HFFc6 (cell line): ENCODE measurements at places on chromosomes 4 and X.

- H3K36me3 ChIP-seq, result no peaks in the 10 kb centered on the region
- no peak overlapping the region for H3K27ac ChIP-seq
- no peaks in the 10 kb centered on the region for H3K4me1 ChIP-seq
- H3K4me3 ChIP-seq, result no peak overlapping the region
- H3K27me3 ChIP-seq, result peaks cover 9% of the 10 kb centered on the region; the same call in 1 of the 2 replicates
Measured at GRCh38 chr4:74733756-74734155, 60.6 kb downstream of the BTC start.

DNA sequence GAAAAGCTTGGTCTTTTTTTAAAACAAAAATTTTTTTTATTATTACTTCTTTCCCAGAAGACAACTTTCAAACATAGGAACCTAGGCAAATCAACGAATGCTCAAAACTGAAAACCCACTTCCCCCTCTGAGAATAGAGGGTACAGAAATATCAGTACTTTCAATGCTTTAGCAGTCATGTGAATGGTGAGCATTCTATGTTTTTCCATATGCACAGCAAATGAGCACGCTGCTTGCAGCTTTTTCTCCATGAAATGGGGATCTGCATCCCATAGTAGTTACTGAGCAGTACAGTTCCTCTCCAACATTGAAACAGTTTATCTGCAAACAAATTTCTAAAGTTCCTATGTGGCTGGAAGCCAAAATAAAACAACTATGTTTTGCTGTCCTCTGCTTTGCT, 108.4 kb upstream of the BMP2K start:
- H3K27me3 ChIP-seq, result no peaks in the 10 kb centered on the region; the same call in 1 of the 2 replicates
- H3K27ac ChIP-seq, result no peak overlapping the region
- H3K4me1 ChIP-seq, result peaks cover 13% of the 10 kb centered on the region
- no peaks in the 10 kb centered on the region for H3K36me3 ChIP-seq

- H3K27me3 ChIP-seq, result no peaks in the 10 kb centered on the region
- H3K36me3 ChIP-seq, result no peaks in the 10 kb centered on the region; the same call in 1 of the 2 replicates
- H3K27ac ChIP-seq, result no peak overlapping the region
- no peak for DNase-seq
Measured at GRCh38 chr4:22873899-22874298, 181.2 kb downstream of the GBA3 start.

DNA sequence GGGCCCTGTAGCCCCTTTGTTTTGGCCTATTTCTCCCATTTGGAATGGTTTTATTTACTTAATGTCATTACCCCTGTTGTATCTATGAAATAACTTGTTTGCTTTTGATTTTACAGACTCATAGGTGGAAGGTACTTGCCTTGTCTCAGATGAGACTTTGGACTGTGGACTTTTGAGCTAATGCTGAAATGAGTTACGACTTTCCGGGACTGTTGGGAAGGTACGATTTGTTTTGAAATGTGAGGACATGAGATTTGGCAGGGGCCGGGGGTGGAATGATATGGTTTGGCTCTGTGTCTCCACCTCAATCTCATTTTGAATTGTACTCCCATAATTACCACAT, 39.4 kb downstream of the NLRP2B start:
- no peaks in the 10 kb centered on the region for H3K27me3 ChIP-seq
- no peaks in the 10 kb centered on the region; the same call in 1 of the 2 replicates for H3K36me3 ChIP-seq
- no peaks in the 10 kb centered on the region for H3K4me1 ChIP-seq
- no peak overlapping the region for H3K27ac ChIP-seq

DNA sequence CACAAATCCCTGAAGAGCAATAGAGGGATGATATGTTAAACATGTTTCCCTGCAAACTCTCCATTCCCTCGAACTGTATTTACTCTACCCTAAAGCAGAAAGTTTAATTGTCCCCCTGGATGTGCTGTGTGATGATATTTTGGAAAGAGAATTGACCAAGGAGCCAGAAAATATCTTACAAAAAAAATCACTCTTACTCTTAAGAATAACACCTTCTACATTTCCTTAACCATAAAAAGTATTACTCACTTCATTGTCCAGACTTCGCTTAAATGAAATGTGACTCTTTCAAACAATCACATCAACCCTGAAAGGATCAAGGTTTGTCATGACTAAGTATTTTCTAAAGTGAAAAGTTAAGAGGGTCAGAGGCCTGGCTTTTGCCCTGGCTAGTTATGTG, 49.0 kb upstream of the EGFL6 start:
- peaks cover 1% of the 10 kb centered on the region; the same call in 1 of the 2 replicates for H3K27me3 ChIP-seq
- no peak for DNase-seq
- H3K4me3 ChIP-seq, result no peak overlapping the region
- peaks cover 14% of the 10 kb centered on the region; the same call in 1 of the 2 replicates for H3K4me1 ChIP-seq
- H3K27ac ChIP-seq, result no peak overlapping the region

GRCh38 chr4:123750044-123750443, 353.4 kb downstream of the SPRY1 start:
- H3K4me3 ChIP-seq, result no peak overlapping the region
- no peaks in the 10 kb centered on the region for H3K36me3 ChIP-seq
- DNase-seq, result no peak
- no peaks in the 10 kb centered on the region for H3K27me3 ChIP-seq
- no peak overlapping the region for H3K27ac ChIP-seq

- H3K36me3 ChIP-seq, result no peaks in the 10 kb centered on the region
- no peak overlapping the region for H3K27ac ChIP-seq
- H3K4me3 ChIP-seq, result no peak overlapping the region
- H3K27me3 ChIP-seq, result no peaks in the 10 kb centered on the region; the same call in 1 of the 2 replicates
- peaks cover 4% of the 10 kb centered on the region; the same call in 1 of the 2 replicates for H3K4me1 ChIP-seq
- no peak for DNase-seq
Measured at GRCh38 chrX:108299101-108299591, 139.1 kb downstream of the COL4A6 start.

DNA sequence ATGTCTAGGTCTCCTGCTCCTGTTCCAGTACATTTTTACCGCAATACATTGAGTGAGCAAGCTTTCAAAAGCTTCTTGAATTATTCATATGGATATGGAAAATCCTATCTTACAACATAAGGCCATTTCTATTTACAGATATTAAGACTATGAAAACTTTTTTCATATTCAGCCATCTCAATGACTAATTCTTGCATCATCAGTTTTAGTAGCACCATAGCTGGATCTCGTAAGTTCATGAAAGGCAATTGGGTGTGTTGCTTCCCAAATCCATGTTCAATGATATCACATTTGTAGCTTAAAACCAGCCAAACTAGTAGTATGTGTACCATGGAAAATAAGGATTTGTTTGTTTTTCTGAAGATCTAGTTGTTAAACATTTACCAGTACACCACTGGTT, 118.3 kb upstream of the GABRA2 start:
- no peak overlapping the region for H3K27ac ChIP-seq
- H3K27me3 ChIP-seq, result no peaks in the 10 kb centered on the region

GRCh38 chrX:24693453-24694202, at the start of gene POLA1:
Gene POLA1 (plus strand): TSS chrX:24693918. CDS start chrX:24693962, 44 bp downstream.
- H3K27me3 ChIP-seq, result no peaks in the 10 kb centered on the region
- DNase-seq, result peak; percentile 95
- peaks cover 25% of the 10 kb centered on the region for H3K4me1 ChIP-seq
- H3K36me3 ChIP-seq, result no peaks in the 10 kb centered on the region
- H3K27ac ChIP-seq, result peak within 1 kb of the TSS; percentile 90

- H3K27ac ChIP-seq, result no peak overlapping the region
- no peaks in the 10 kb centered on the region for H3K27me3 ChIP-seq
- H3K4me3 ChIP-seq, result no peak overlapping the region
- H3K4me1 ChIP-seq, result no peaks in the 10 kb centered on the region
- no peak for DNase-seq
- no peaks in the 10 kb centered on the region for H3K36me3 ChIP-seq
Measured at GRCh38 chr4:187887906-187888305, 107.7 kb upstream of the ZFP42 start.

DNA sequence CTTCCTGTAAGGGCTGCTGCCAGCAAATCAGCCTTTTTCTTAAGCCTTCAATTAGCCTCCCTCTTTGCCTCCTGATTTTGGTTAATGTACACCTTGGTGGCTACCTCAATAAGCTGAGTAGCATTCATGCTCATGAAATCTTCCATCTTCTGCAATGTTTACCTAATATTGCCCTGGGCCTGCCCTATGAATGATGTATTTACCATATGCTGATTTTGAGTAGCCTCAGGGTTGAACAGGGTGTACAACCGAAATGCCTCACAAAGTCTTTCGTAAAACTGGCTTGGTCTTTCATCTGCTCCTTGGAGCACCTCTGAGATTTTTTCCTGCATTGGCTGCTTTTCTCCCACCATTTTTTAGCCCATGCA, 29.8 kb downstream of the SULT1E1 start:
- H3K27ac ChIP-seq, result no peak overlapping the region
- no peak overlapping the region for H3K4me3 ChIP-seq
- no peaks in the 10 kb centered on the region for H3K4me1 ChIP-seq
- no peak for DNase-seq
- H3K36me3 ChIP-seq, result peaks cover 4% of the 10 kb centered on the region; the same call in 1 of the 2 replicates

DNA sequence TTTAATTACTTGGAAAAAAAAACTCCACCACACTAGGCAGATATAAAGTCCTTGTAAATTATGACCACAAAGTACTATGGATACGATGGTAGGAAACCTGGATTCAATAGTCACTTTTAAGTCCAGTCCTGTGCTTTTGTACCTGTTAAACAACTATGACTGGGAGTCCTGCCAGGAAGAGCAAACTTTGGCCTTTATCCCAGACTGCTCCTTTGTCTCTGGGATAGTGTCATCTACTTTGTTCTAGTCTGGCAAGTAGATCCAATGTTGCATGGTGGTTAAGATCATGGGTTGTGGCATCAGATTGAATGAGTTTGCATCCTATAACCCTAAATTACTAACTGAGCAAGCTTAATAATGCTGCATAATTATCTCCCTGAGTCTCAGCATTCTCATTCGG, 175.3 kb upstream of the FGF13 start:
- H3K36me3 ChIP-seq, result no peaks in the 10 kb centered on the region
- DNase-seq, result no peak
- no peaks in the 10 kb centered on the region for H3K4me1 ChIP-seq
- H3K27me3 ChIP-seq, result no peaks in the 10 kb centered on the region
- H3K4me3 ChIP-seq, result no peak overlapping the region
- H3K27ac ChIP-seq, result no peak overlapping the region

GRCh38 chr4:168679819-168680218, 183.0 kb downstream of the PALLD start:
- no peak overlapping the region for H3K27ac ChIP-seq
- peaks cover 28% of the 10 kb centered on the region for H3K4me1 ChIP-seq
- H3K4me3 ChIP-seq, result no peak overlapping the region

DNA sequence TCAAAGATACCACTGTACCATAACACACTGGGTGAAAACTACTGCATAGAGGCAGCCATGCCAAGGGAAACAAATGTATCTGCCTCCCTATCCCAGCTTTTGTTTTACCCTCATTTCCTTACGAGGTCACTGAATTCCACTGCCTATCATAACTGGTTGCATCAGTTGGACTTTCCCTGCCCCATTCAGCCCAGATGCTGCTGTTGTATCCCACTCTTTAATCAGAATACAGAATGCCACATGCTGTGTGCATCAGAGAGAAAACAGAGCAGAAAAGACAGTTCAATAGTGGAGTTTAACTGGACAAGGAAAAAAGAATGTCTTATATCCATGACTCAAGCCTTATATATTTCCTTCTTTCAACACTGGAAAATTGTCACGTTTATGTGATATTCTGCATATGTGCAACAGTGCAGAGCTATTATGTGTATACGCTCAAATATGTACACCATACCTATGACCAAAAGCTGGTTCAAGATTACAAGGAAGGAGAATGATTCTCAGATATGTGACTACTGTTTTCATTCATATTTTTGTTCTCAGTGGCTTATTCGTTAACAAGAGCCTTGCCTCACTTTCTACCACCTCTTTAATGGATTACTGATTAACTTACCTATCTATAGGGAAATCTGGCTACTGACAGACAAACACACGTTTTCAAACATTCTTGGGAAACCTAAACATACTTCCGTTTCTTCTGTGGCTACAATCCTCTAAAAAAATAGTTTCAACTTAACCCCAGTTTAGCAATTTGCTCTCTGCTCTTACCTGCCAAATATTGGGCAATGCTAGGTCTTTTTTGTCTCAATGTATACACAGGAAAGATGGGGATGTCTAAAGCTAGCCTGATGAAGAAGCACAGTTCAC, 378.9 kb downstream of the SMARCA1 start:
- no peak for DNase-seq
- no peaks in the 10 kb centered on the region for H3K27me3 ChIP-seq
- H3K4me1 ChIP-seq, result no peaks in the 10 kb centered on the region
- no peak overlapping the region for H3K27ac ChIP-seq

DNA sequence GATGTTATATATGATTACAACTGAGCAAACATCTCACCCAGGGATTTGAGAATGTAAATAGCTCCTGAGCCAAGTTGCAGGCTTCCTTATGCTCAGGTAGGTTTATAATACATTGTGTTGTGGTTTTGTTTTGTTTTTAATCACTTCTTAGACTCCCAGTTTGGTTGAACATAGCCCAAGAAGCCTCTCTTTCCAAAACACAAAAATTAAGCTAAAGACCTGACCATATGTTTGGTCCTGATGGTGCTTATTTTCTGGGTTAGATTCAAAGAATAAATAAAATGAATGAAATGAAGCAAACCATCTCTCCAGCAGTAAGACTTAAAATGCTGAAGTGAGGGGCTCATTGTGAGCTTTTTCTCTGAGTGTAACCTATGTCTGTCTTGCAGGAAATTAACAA, 93.5 kb downstream of the GRXCR1 start:
- no peaks in the 10 kb centered on the region for H3K36me3 ChIP-seq
- no peak for DNase-seq
- H3K4me3 ChIP-seq, result no peak overlapping the region
- H3K27me3 ChIP-seq, result no peaks in the 10 kb centered on the region; the same call in none of the 2 replicates
- no peaks in the 10 kb centered on the region for H3K4me1 ChIP-seq

DNA sequence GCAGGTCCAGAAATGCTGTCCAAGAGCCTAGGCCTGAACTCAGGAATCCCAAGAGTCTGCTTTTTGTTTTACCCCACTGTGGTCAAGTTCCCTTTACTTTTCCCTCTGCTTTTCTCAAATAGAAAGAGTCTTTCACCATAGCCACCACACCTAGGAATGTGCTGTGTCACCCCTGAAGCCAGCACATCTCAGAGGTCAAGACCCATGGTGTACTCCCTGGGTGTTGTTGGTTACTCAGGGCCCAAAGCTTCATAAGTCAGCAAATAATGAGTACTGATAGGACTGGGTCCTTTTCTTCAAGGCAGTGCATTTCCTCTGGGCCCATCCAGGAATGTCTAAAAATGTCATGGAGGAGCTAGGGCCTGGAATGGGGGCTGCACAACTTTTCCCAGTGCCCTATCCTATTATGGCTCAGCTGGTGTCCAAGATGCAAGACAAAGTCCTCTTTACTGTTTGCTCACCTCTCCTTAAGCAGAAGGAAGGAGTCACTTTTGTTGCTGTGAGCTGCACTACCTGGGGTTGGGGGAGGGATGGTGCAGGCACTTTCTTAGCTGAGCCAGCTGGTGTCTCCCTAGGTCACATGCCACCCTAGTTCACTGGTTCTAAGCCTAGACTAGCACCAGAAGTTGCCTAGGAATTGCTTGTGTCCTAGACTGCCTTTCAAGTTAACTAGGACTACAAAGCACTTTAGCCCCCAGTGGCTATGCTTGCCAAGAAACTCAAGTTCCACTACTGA, 62.4 kb upstream of the RXFP1 start:
- no peaks in the 10 kb centered on the region for H3K4me1 ChIP-seq
- H3K27ac ChIP-seq, result no peak overlapping the region
- no peaks in the 10 kb centered on the region for H3K27me3 ChIP-seq

GRCh38 chr4:158053086-158053485, 119.7 kb downstream of the GASK1B start:
- H3K4me3 ChIP-seq, result no peak overlapping the region
- peaks cover 24% of the 10 kb centered on the region for H3K4me1 ChIP-seq
- no peak overlapping the region for H3K27ac ChIP-seq
- no peaks in the 10 kb centered on the region; the same call in 1 of the 2 replicates for H3K27me3 ChIP-seq

- peak overlapping the region; percentile 97 for H3K27ac ChIP-seq
- peaks cover 39% of the 10 kb centered on the region for H3K4me1 ChIP-seq
- H3K36me3 ChIP-seq, result peaks cover 22% of the 10 kb centered on the region
- H3K4me3 ChIP-seq, result peak overlapping the region; percentile 100
- no peak for DNase-seq
- H3K27me3 ChIP-seq, result no peaks in the 10 kb centered on the region
Measured at GRCh38 chr4:105707782-105708180, 708 bp downstream of the INTS12 start.
